ENCODE measurements at places on chromosomes 1 and 21. TPM values are rescaled to one million over a fixed set of nuclear protein-coding genes. Genes with fewer than 3 reads are reported as not detected.

Gene LRRIQ3
- 0.33 TPM for total RNA-seq

Gene MANEAL
- 2.9 TPM for total RNA-seq

Gene CYP4X1
- 307 TPM for total RNA-seq

Gene KIF14
- total RNA-seq = 0.64 TPM

Gene SYPL2
- 0.44 TPM for total RNA-seq

Gene LCE3B
- not detected for total RNA-seq

Gene LCE6A
- total RNA-seq = not detected

Gene NHLH1
- total RNA-seq = not detected

Gene TMPRSS2
- not detected for total RNA-seq

Gene ST6GALNAC3
- total RNA-seq = 8.5 TPM

Gene NFASC
- total RNA-seq = 14.1 TPM

Gene NENF
- 142 TPM for total RNA-seq

Gene CTTNBP2NL
- total RNA-seq = 25.9 TPM

Gene TARS2
- 12.1 TPM for total RNA-seq

Gene HSD11B1
- total RNA-seq = 0.88 TPM

Gene IL22RA1
- 0.73 TPM for total RNA-seq

Gene HSPB7
- total RNA-seq = 19.0 TPM

Gene AGMAT
- 0.32 TPM for total RNA-seq

DNA sequence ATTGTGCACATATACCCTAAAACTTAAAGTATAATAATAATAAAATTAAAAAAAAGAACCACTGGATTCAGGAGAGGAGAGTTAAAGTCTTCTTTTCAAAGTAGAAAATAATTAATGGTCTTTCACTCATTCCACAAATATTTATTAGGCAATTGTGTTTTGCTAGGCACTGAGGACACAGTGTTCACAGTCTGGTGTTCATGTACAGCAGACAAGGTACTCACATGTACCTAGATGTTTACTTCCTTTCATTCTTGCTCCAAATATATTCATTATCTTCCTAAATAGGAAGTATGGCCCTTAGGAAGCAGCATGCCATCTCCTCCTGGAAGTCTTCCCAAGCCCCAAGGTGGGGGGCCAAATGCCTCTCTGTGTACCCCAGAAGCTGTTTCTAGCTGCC is 265.0 kb downstream of the NPHP4 start:
- DNase-seq = no peak

- DNase-seq = no peak
Observed at GRCh38 chr21:34933609-34934335, 115.3 kb downstream of the RUNX1 start.

DNA sequence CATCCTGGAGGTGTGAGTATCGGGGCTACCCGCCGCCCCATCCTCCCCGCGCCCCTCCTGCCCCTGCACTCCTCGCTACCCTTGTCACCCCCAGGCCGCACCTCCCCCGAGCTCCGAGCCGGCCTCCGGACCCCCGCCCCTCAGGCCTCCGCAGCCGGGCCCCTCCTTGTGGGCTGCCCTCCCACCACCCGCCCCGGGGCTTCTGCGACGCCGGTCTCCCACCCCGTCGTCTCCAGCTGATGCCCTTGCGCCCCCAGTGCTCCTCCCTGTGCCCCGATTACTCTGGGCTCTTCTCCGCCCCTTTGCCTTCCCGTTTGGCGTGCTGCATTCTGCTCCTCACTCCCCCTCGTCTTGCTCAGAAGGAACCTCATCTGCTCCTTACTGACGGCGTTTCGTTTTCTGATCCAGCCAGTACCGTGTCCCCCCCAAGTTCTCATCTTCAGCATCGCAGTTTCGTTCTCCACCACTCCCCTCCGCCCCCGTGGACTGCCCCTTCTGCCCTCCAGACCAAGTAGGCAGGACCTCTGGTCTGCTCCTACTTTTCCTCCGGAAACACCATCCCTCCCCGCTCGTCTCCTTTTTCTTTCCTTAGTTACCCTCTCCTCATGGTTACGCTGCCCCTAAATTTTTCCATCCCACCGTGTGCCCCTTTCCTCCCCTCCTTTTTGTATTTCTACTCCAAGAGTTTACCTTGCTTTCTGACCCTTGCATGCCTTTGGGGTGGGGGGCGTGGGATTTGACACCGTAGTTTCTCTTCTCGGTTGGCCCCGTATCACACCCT is 841 bp downstream of the SNX27 start:
- no peak for DNase-seq

- no peak for DNase-seq
Observed at GRCh38 chr1:34915521-34915920, 13.9 kb downstream of the DLGAP3 start.

GRCh38 chr1:220751111-220751510 is 3.0 kb downstream of the MTARC2 start:
- no peak for DNase-seq

- no peak for DNase-seq
Observed at GRCh38 chr1:95408507-95409136, 174.6 kb downstream of the RWDD3 start.

DNA sequence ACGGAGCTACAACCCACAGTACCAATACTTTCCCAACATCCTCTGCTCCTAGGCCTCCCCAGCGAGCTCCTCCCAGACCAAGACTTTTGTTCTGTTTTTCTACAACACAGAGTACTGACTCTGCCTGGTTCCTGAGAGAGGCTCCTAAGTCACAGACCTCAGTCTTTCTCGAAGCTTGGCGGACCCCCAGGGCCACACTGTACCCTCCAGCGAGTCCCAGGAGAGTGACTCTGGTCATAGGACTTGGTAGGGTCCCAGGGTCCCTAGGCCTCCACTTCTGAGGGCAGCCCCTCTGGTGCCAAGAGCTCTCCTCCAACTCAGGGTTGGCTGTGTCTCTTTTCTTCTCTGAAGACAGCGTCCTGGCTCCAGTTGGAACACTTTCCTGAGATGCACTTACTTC is 20.6 kb downstream of the PLA2G5 start:
- DNase-seq = no peak

- no peak for DNase-seq
Observed at GRCh38 chr1:29122682-29123052, 1.0 kb downstream of the TMEM200B start.

GRCh38 chr1:20194224-20194623 is 7.9 kb upstream of the PLA2G2C start:
- no peak for DNase-seq

DNA sequence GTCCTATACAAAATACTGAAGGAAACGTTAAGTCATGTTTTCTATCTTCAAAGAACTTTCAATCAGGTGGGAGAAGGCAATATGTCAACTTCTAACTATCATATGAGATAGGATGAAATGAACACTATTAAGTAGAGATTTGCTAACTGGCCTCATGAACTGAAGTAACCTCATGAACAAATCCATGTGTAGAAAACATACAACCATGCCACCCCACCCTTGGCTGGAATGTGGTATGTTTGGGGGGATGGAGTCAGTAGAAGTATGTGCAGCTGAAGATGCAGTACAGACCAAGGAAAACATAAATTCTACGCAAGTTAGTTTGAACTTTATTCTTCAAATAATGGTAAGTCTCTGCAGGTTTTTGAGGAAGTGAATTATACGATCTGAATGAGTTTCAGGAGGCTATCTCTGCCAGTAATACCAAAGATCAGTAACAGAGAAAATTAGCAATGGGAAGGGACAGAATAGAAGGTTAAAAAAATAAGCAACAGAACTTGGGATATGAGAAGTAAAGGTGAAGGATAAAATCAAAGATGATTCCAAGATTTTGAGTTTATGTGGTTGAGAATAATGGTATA is 4.5 kb downstream of the TRMT1L start:
- no peak for DNase-seq

DNA sequence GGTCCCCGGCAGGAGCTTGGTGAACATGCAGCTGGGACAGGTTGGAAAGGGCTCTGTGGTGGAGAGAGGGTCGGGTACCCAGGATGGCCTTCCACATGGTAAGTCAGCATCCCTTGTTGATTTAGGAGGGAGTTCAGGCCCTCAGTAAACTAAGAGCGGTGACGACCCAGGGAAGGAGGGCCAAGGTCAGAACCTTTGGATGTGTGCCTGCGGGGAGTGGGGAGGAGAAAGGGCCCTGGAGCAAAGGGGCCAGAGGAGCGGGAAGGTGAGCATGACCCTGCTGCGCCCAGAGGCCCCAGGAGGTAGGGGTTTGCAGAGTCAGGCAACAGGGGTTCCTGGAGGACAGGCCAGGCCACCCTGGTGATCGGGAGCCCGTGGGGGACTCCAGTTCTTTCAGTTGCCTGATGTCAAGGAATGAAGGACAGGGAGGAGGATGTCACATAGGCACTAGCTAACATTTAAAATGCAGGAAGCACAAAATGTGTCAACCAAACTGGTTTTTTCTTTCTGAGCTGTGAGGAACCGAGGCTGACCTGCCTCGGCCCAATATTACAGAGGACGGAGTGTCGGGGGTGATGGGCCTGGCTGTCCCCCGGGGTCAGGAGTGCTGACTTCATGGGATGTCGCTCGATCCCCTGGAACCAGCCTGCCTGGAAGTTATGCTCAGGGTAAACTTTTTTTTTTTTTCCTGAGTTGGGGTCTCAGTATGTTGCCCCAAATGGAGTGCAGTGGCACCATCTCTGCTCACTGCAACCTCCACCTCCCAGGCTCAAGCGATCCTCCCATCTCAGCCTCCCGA is 117.4 kb upstream of the SLC45A1 start:
- DNase-seq = no peak

GRCh38 chr1:26352338-26352679 is 1.6 kb downstream of the CRYBG2 start:
- no peak for DNase-seq

GRCh38 chr1:6743189-6744101 is 41.8 kb upstream of the CAMTA1 start:
- DNase-seq = no peak

DNA sequence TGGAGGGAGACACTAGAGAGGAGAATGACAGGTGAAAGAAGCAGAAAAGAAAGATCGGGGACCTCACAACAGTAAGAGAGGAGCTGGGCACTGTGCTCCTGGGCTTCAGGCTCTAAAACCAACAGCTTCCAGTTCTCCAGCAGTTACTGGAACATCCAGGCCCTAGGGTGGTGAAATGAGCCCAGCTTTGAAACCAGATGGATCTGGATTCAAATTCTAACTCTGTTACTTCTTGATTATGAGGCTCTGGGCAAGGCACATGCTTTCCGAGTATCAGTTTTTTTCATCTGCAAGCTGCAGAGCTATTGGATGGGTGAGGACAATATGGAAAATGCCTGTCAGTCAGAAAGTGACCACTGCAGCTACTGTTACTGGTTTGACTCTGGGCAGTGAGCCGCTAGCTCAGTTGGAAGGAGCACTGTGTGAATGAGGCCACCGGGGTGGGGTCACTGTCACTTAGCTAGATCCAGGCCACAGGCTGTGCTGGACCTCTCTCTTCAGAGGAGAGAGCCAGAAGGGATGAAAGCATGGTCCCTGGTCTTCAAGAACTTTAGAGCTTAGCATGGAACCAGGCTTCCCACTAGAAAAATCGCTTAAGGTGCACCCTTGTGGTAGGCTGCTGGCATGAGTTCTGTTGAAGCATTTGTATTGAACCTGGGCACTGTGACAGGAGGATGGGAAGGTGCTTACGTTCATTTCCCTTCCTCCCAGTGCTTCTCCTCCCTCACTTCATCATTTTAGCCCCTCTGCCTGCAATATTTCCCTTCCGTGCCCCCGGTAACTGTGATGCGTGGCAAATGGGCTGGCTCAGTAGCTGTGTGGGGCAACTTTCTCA is 12.2 kb downstream of the PLEKHO1 start:
- DNase-seq = no peak

GRCh38 chr1:15220825-15221431 is 26.1 kb upstream of the FHAD1 start:
- no peak for DNase-seq

DNA sequence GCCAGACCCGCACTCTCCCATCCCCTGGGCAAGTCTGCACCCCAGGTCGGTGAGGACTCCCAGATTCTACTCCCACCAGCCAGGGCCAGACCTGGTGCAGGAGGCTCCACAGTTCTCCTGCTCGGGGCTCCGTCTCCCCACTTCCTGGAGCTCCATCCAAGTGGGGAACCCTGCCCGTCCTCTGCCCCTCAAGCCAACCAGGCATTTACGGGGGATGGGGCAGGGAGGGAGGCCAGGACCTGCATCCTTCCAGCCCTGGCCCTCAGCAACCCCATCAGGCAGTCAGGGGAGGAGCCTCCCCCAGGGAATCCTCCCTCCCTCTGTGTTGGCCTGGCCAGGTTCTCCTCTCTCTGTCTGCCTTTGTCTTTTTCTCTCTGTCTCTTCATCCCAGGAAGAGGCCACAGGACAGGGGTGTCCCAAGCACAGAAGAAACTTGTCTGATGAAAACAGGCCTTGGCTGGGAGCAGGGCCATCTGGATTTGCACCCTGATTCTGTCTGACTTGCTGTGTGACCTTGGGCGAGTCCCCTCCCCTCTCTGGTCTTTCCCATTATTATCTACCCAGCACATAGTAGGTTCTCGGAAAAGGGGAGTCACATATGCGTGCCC is 18.5 kb upstream of the EPHA2 start:
- no peak for DNase-seq

- DNase-seq = no peak
Observed at GRCh38 chr1:195768377-195768776, 839.9 kb downstream of the KCNT2 start.

DNA sequence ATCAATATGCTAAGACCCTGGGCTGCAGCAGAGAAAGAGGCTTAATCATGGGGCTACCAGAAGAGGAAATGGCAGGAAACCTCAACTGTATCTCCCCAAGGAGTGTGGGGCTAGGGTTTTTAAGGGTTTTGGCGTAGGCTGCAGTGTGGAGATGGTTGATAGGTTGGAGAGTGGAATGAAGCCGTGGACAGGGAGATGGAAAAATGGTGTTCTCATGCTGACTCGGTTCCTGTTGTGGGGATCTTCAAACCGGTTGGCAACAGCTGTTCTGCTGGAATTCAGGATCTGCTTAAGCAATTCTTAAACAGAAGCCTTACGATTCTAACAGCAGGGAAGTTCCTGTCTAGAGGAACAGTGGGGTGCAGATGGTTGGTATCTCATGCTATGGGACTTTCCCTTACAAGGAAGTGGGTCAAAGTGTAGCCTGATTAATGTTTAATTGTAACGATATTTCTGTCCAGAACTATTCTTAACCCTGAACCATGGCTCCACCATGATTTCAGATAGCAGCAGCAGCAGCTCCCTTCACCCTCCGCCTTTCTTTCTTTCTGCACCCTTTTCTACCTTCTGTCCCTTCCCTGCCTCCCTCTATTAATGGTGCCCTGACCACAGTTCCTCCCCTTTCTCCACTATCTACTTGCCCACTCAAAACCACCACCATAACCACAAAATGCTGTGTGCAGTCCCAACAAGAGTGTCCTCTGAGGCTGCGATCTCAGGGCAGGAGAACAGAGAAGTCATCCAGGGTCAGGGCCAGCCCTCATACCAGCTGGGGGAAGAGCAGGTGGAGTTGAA is 30.8 kb downstream of the RSPH1 start:
- DNase-seq = no peak

DNA sequence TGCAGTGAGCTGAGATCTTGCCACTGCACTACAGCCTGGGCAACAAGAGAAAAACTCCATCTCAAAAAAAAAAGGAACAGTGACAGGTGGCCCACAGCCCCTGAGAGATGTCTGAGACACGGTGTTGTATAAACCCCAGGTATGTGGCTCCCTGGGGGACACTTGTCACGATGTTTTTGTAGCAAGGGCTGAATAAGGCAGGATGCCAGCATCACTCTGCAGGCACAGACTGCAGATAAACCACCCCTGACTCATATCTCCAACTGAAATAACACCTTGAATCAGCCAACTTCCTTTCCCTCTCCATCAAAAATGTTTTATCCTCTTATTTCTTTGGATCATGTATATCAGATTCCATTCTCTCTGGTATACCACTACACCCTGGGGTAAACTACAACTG is 52.5 kb downstream of the NMNAT2 start:
- DNase-seq = no peak

Data from breast epithelium (tissue), 4 donors.